Aorta (tissue), 5 donors: ENCODE measurements at places on chromosomes 1 and 21. TPM values are rescaled to one million over a fixed set of nuclear protein-coding genes. Genes with fewer than 3 reads are reported as not detected.

The SAMD13 gene
- total RNA-seq: 1.7 TPM

The LENEP gene
- not detected for total RNA-seq

The DLGAP3 gene
- 0.19 TPM for total RNA-seq

The NTPCR gene
- 21.3 TPM for total RNA-seq

The ELAPOR1 gene
- total RNA-seq: 1.5 TPM
